NCI-H187 (cell line): ENCODE measurements at places on chromosomes 2 and 18.

GRCh38 chr2:42556315-42556890 is 12.0 kb upstream of the MTA3 start:
- DNase-seq: no peak

GRCh38 chr2:12177455-12178288 is 431.2 kb downstream of the LPIN1 start:
- no peak for DNase-seq

GRCh38 chr2:165827016-165827920 is 33.2 kb upstream of the GALNT3 start:
- DNase-seq: no peak

GRCh38 chr2:54925022-54925421 is 125.2 kb downstream of the RTN4 start:
- DNase-seq: no peak

DNA sequence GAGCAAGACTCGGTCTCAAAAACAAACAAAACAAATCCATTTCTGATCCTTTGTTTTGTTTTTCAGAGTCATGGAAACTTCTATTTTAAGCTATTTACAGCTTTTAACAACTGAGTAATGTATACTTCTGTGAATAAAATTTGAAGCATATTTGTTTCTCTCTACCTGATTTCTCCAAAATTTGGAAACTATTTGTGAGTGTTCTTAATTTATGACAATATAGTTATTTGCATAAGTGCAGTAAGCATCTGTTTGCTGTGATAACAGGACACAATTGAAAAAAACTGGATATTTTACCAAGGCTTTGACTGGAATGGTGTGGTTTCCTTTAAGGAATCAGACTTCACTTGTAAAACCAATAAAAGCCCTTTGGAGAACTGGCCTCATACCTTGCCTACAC is 53.3 kb upstream of the GULP1 start:
- DNase-seq: no peak

DNA sequence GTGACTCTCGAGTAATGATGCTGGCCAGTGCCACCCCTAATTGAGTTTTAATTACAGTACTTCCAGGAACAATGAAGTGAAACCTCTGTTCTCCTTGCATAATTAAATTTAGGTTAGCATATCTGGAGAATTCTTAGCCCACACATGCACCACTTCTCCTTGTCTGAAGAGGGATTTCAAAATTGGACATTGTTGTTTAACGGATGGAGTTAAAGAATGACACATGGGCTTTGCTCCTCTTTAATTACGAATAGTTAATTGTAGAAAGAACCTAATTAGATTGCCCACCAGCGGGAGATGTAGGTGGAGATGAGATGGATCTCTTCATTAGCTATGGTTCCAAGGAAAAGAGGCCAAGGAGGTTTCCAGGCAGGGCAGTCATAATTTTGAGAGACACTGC is 33.1 kb upstream of the EN1 start:
- no peak for DNase-seq
